ENCODE measurements at places on chromosomes 5 and 9.

DNA sequence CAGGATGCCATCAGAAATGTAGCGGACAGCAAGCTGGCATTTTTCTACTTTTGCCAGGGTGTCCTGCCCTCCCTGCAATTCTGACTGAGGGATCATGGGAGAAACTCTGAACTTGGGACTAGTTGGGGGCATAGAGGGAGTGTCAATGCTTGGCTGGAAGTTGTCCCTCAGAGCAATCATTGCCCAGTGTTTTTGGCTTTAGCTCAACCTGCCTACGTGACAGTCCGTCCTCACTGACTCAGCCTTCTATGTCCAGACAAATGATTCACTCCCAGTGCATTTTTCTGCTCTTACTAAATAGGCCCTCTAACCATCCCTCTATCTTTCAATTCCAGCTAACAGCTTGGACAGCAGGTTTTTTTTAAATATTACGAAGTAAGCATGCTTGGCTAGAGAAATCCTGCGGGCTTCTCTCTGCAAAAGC, 627.4 kb downstream of the TLR4 start:
- DNase-seq, result no peak

DNA sequence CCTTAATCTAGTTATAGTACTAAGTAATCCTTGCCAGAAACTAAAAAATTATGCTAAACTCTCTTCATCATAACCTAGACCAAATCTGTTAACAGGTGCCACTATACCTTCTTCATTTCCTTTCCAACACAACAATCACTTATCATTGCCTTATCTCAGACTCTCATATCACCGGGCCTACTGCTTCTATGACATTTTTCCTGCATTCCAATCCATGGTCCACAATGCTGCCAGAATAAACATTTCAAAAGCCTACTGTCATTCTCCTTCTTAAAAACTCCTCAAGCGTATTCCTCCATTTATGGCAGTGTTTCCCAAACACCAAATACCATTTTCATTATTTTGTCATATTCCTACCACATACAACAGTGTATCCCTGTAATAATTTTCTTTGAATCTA, 6.5 kb downstream of the PPP6C start:
- DNase-seq, result no peak

DNA sequence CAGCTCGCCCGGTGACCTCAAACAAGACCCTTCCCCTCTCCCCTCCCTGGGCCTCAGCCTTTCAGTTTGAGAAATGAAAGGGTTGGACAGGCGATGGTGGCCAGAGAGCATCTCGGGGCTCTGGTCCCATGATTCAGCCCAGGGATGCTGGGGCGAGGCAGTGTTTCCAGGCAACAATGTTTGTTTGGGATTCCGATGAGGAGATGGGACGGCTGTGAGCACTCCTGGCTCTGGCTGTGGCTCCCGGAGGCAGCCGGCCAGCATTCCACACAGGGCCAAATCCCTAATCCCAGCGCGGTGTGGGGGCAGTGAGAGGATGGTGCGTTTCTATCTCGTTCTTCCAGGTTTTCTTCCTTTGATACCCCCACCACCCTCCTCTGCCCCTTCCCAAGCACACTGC, 66.0 kb downstream of the HMCN2 start:
- DNase-seq, result no peak

DNA sequence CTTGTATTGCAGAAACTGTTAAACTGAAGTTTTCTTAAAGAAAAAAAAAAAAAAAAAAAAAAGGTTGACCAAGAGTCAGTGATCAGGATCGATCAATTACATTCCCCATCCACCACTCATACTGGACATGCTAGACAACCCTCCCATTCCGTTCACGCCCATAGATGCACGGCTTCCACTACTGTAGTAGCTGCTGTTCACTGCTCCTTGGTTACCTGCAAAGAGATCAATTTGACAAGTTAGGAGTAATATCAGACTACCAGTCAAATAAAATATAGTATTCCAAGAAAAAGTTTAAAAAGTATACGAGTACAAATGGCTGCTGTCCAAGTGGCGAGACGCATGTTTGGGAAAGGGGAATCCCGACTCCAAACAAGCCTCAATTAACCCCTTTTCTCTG, 8.7 kb downstream of the HNRNPH1 start:
- no peak for DNase-seq

- no peak for DNase-seq
Observed at GRCh38 chr5:133910571-133910970, 57.9 kb downstream of the C5orf15 start.

- no peak for DNase-seq
Observed at GRCh38 chr9:36100532-36100931, 36.0 kb upstream of the GLIPR2 start.

DNA sequence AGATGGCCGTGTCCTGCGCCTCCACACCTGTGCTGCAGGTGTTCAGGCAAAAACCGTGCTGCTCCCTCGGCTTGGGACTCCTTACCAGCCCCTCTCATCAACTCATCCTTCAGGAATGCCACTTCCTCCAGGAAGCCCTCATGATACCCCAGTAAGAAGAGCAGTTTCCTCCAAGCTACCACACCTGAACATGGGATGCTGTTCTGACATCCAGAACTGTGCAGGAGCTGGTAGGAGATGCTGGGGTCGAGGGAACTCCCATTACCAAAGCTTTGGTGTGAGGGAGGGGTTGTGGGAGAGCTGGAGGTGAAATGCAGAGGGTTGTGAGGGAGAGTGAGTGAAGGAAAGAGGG, 18.9 kb downstream of the CARD19 start:
- DNase-seq, result no peak

- DNase-seq, result no peak
Observed at GRCh38 chr5:9337928-9338595, 207.8 kb downstream of the SEMA5A start.

DNA sequence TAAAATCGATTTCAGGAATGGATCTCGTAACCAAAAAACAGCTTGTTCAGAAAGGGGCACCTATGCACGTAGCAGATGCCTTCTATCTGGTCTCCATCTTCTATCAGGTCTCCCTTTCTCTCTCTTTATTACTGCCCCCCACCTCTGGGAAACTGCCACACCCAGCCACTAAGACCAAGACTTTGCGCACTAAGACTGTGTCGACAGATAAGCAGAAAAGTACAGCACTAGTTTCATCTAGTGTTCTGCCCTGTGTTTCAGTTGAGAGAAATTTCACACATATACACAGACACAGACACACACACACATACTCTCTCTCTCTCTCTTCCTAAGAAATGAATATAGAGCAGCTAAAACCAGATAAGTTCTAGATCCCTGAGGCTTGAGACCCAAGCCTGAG, 210.1 kb upstream of the MAP3K1 start:
- no peak for DNase-seq

- DNase-seq, result no peak
Observed at GRCh38 chr9:72445306-72445995, 76.0 kb upstream of the TMC1 start.

DNA sequence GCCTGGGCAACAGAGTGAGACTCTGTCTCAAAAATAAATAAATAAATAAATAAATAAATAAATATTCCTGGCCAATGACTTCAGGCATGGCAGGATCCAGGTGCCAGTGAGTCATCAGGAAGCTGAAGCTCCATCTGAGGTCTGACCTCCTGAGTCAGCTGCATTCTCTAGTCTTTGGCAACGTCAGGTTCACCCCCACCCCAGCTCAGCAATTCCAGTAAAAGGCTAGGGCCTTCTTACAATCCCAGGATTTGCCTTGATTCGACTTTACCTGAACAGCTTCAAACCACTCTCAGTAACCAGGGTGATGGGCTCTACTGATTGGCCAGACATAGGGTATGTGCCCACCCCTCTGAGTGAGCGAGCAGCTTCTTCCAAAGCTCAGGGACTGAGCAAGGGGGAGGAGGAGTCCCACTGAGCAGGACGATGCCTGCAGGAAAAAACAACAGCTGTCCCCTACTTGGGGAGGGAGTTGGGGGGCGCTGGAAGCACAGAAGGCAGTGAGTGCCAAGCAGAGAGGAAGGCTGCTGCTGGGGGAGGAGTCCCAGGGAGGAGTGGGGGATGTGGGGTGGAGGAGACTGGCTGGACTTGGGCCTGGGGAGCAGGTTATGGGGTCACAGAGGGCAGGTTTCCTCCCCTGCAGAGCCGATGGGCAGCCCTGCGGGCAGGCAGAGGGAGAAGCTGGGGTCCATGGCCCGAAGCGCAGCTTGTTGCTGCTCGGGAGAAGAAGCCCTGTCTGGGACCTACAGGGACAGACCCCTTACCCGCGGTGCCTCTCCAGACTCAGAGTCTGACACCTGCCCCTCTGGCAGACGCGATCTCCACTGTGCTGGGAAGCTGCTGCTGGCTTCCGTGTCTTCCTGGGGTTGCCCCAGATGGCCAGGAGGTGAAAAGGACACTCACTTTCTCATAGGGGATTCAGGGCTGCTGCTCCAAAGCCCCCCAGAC, 25.9 kb upstream of the UNC5A start:
- DNase-seq, result no peak
